ENCODE measurements at places on chromosomes 7 and 10. TPM values are rescaled to one million over a fixed set of nuclear protein-coding genes. Genes with fewer than 3 reads are reported as not detected.

GRCh38 chr10:124403548-124403947 lies 15.2 kb downstream of the OAT start:
- peak; percentile 67 for DNase-seq
- no peak overlapping the region for H3K4me3 ChIP-seq
- H3K27me3 ChIP-seq = no peaks in the 10 kb centered on the region
- peaks cover 11% of the 10 kb centered on the region for H3K36me3 ChIP-seq

DNA sequence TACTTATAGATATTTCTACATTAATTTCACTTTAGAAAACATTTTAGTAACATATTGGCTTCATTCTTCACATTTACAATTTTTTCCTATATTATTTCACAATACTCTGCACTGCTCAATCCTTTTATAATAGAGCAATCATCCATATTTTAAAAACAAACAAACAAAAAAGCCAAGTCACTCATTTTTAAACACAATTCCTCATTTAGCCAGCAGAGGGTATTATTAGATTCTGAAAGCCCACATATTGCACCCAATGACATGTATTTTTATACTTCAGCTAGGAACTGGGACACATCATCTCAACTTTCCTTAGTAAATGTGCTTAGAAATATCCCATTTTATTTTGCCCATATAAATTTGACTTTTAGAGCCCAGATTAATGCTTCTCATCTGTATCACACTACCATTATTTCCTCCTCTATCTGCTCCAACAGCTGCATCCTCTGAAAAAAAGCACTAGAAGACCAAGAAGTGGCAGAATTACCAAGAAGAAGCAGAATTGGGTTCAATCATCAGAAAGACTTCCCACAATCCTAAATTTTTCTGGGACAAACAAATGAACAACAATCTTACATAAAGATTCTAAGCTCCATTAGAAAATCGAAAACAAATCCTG lies 29.5 kb downstream of the CTNNA3 start:
- H3K4me1 ChIP-seq = no peaks in the 10 kb centered on the region
- peak; percentile 20 for DNase-seq
- no peak overlapping the region for H3K27ac ChIP-seq

GRCh38 chr7:131908714-131909113 lies 352.3 kb upstream of the PODXL start:
- no peak overlapping the region for H3K27ac ChIP-seq
- DNase-seq = no peak
- no peaks in the 10 kb centered on the region for H3K4me1 ChIP-seq

GRCh38 chr7:43870316-43870715 lies 999 bp upstream of the MRPS24 start:
- DNase-seq = no peak
- H3K4me1 ChIP-seq = peaks cover 20% of the 10 kb centered on the region
- no peak overlapping the region for H3K27ac ChIP-seq
- no peak overlapping the region for H3K4me3 ChIP-seq
- peaks cover 15% of the 10 kb centered on the region for H3K36me3 ChIP-seq

GRCh38 chr7:7271094-7271874 lies 88.9 kb downstream of the C1GALT1 start:
- no peaks in the 10 kb centered on the region for H3K27me3 ChIP-seq
- no peaks in the 10 kb centered on the region for H3K4me1 ChIP-seq
- no peak overlapping the region for H3K27ac ChIP-seq
- no peaks in the 10 kb centered on the region for H3K36me3 ChIP-seq
- no peak for DNase-seq

DNA sequence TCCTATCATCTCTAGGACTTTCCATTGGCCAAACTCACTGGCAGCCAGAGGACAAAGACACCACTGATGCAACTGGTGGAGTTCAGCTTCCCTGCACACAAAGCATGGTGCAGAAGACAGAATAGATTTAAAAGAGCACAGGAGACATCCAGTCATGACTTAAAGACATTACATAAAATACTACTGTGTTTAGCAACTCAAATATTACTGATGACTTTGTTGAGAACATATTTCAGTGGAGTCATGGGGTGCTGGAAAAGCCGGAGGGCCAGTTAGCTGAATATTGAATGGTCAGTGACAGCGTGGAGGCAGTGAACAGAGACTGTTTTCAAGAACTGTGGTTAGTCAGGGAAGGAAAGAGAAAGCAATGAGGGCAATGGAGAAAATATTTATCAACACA lies 296.3 kb upstream of the NRP1 start:
- no peaks in the 10 kb centered on the region for H3K36me3 ChIP-seq
- H3K4me3 ChIP-seq = no peak overlapping the region
- no peaks in the 10 kb centered on the region for H3K27me3 ChIP-seq
- no peak overlapping the region for H3K27ac ChIP-seq
- DNase-seq = no peak

GRCh38 chr10:114316744-114317143 lies 77.7 kb downstream of the VWA2 start:
- H3K4me1 ChIP-seq = no peaks in the 10 kb centered on the region
- DNase-seq = no peak
- no peaks in the 10 kb centered on the region for H3K27me3 ChIP-seq
- no peaks in the 10 kb centered on the region for H3K36me3 ChIP-seq
- no peak overlapping the region for H3K27ac ChIP-seq

GRCh38 chr7:132059141-132059540 lies 502.7 kb upstream of the PODXL start:
- H3K27me3 ChIP-seq = no peaks in the 10 kb centered on the region
- no peaks in the 10 kb centered on the region for H3K4me1 ChIP-seq
- H3K27ac ChIP-seq = no peak overlapping the region

- no peaks in the 10 kb centered on the region for H3K36me3 ChIP-seq
- no peak overlapping the region for H3K27ac ChIP-seq
- no peak overlapping the region for H3K4me3 ChIP-seq
- no peaks in the 10 kb centered on the region for H3K4me1 ChIP-seq
- H3K27me3 ChIP-seq = no peaks in the 10 kb centered on the region
Measured at GRCh38 chr7:19051767-19052375, 65.6 kb downstream of the TWIST1 start.

- H3K27me3 ChIP-seq = peaks cover 4% of the 10 kb centered on the region
- no peaks in the 10 kb centered on the region for H3K36me3 ChIP-seq
- no peak overlapping the region for H3K4me3 ChIP-seq
- H3K4me1 ChIP-seq = no peaks in the 10 kb centered on the region
- no peak overlapping the region for H3K27ac ChIP-seq
- no peak for DNase-seq
Measured at GRCh38 chr7:94044806-94045205, 40.7 kb upstream of the BET1 start.

GRCh38 chr7:95304990-95305389 lies 19.3 kb downstream of the PON1 start:
- DNase-seq = no peak
- H3K27me3 ChIP-seq = no peaks in the 10 kb centered on the region
- no peaks in the 10 kb centered on the region for H3K36me3 ChIP-seq
- no peaks in the 10 kb centered on the region for H3K4me1 ChIP-seq

DNA sequence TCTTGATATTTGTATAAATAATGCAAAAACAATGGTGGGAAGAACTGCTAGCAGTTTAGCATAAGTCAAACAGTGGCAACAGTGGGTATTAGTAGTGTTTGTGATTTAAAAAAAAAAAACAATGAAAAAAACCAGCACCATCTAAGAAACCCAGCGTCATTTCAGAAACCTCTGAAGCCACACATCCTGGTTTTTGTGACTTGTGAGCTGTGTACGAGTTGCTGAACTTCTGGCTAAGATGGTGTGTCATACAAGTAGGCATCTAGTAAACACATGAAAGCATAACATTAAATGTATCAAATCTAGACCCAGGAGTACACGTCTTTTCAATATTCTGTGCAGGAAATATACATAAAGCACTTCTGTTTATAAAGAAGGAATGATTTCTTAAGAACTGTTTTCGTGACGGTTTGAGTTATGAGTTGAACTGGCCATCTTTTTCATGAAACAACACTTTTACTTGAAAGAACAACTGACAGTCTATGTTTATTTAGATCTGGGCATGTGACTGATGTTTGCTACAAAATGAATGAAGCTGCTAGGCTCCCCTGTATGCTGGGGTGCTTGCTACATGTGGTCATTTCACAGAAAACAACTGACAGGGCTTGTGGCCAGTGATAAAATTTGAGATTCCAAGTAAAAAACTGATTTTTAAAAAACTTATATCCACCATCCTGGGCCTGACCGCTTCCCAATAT lies 143.5 kb downstream of the PIP4K2A start:
- H3K4me1 ChIP-seq = peaks cover 37% of the 10 kb centered on the region
- no peaks in the 10 kb centered on the region for H3K27me3 ChIP-seq
- no peak overlapping the region for H3K4me3 ChIP-seq
- peak; percentile 65 for DNase-seq

DNA sequence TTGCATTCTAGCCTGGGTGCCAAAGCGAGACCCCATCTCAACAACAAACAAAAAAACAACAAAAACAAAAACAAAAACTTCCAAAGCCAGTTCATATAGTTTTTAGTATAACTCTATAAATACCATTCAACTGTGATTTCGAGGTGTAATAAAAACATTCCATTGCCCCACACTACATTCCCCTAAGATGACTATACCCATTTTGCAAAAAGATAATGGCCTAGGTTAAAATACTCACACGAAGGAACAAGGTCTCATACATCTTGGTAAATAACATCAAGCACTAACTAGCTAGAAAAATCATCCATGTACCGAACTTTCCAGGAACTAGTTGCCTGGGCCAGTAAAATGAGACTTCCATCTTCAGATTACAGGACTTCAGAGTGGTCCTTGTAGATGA lies 55.4 kb downstream of the GLI3 start:
- no peaks in the 10 kb centered on the region for H3K27me3 ChIP-seq
- DNase-seq = no peak
- no peaks in the 10 kb centered on the region for H3K4me1 ChIP-seq
- H3K27ac ChIP-seq = no peak overlapping the region

DNA sequence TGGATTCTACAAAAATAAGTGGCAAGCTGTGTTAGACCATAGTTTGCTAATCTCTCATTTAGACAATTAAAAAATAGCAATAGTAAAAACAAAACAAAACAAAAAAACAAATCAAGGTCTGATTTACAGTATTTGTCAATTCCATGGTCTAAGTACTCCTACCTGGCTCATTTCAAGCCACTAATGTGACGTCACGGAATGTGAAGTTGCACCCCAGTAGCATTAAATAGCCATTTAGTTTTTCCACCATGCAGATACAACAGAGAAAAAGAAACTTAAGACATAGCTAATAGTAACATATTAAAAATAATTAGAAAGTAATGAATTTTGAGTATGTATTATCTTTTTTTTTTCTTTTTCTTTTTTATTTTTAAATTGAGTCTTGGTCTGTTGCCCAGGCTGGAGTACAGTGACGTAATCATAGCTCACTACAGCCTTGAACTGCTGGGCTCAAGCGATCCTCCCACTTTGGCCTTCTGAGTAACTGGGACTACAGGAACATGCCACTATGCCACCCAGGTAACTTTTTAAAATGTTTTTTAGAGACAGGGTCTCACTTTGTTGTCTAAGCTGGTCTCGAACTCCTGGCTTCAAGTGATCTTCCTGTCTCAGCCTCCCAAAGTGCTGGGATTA lies 101.2 kb downstream of the MKX start:
- no peak overlapping the region for H3K27ac ChIP-seq
- no peaks in the 10 kb centered on the region for H3K36me3 ChIP-seq
- H3K27me3 ChIP-seq = no peaks in the 10 kb centered on the region

- H3K4me1 ChIP-seq = no peaks in the 10 kb centered on the region
- H3K27ac ChIP-seq = no peak overlapping the region
- no peaks in the 10 kb centered on the region for H3K27me3 ChIP-seq
- no peak overlapping the region for H3K4me3 ChIP-seq
Measured at GRCh38 chr10:17847585-17848296, 38.6 kb downstream of the MRC1 start.

GRCh38 chr10:84845628-84846261 lies 517.4 kb downstream of the CCSER2 start:
- no peaks in the 10 kb centered on the region for H3K4me1 ChIP-seq
- H3K27ac ChIP-seq = no peak overlapping the region
- H3K4me3 ChIP-seq = no peak overlapping the region
- no peak for DNase-seq
- no peaks in the 10 kb centered on the region for H3K36me3 ChIP-seq
- no peaks in the 10 kb centered on the region for H3K27me3 ChIP-seq

Gene HYAL4
- not detected for total RNA-seq

Gene ITGB8
- 0.11 TPM for total RNA-seq

Gene BUD23
- 60.6 TPM for total RNA-seq

Gene TSPAN12
- total RNA-seq = not detected

Gene CPXM2
- total RNA-seq = not detected

Gene IGF2BP3
- total RNA-seq = not detected

Gene IGFBP1
- not detected for total RNA-seq

Gene CRYGN
- total RNA-seq = not detected

Gene KCND2
- not detected for total RNA-seq

Gene SLC26A3
- total RNA-seq = not detected

Gene ACTR3C
- 17.8 TPM for total RNA-seq

Gene CALML3
- total RNA-seq = not detected
